ENCODE measurements at places on chromosomes 5 and 9.

- no peak for DNase-seq
These were observed 368.4 kb downstream of the MAN2A1 start for GRCh38 chr5:110058175-110058574.

DNA sequence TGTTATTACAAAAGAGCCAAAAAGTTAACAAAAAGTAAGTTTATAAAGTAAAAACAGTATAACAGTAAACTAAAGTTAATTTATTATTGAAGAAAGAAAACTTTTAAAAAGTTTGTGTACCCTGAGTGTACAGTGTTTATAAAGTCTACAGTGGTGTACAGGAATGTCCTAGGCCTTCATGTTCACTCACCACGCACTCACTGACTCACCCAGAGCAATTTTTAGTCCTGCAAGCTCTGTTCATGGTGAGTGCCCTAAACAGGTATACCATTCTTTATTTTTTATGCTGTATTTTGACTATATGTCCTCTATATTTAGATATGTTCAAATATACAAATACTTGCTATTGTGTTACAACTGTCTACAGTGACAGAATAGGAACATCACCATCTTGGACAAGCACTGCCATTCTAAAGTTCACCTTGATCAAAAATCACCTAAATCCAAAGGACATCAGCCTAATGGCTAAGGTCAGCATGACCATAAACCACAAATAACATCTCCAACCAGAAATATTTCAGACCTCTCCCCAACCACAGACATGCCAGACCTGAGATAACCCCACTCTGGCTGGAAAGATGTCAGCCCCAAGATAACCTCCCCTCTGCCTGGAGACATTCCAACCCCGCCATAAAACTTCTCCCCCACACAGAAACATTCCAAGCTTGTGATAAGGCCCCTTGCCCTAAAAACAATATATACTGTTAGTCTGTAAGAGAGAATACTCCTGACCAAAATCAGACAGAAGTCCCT, 56.1 kb downstream of the AGXT2 start:
- DNase-seq, result peak; percentile 21

- no peak for DNase-seq
These were observed 187.1 kb upstream of the WWC1 start for GRCh38 chr5:168104350-168104749.

GRCh38 chr5:52523701-52524100, 264.0 kb upstream of the ITGA1 start:
- DNase-seq, result no peak

DNA sequence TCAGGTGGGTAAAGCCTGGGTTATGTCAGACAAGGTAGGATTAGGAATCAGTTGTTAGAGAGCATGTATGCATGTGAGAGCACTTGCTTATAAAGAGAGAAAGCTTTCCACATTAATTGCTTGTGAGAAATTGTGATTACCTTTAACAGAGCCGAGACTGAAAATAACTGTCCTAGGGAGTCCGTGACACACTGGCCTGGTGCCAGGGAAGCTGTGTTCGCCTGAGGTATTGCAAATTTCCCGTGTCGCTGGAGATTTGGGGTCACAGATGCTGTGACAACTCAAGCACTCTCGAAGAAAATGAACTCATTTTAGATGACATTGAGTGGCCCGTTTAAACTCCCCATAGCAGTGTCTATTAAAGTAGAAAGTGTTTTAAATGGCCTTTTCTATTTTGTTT, 9.6 kb downstream of the SLC1A1 start:
- DNase-seq, result no peak

Data from cardiac fibroblast (primary cell).